ENCODE measurements at places on chromosomes 2 and 18.

DNA sequence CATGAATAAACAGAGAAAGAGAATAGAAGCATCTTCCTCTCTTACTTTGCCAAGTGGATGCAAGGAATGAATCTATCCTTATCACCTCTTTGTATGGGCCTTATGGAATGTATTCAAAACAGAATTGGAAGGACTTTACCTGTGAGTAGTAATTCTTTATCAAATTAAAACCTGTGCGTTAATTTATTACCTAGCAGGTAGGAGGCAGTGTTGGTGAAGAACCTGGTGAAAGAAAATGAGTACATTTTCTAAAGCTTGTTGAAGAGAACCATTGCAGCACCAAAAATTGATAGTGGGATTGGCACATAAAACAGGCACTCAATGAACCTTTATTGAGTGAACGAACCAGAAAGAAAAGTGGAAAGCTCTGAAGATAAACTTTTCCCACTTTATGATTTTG, 1302.1 kb upstream of the CELF4 start:
- DNase-seq = no peak

GRCh38 chr18:75211002-75211621, 515 bp downstream of the TSHZ1 start:
- no peak for DNase-seq

- no peak for DNase-seq
These were observed 128.0 kb upstream of the MSH6 start for GRCh38 chr2:47654790-47655562.

- DNase-seq = no peak
These were observed 133.9 kb downstream of the OSR1 start for GRCh38 chr2:19224486-19224885.

DNA sequence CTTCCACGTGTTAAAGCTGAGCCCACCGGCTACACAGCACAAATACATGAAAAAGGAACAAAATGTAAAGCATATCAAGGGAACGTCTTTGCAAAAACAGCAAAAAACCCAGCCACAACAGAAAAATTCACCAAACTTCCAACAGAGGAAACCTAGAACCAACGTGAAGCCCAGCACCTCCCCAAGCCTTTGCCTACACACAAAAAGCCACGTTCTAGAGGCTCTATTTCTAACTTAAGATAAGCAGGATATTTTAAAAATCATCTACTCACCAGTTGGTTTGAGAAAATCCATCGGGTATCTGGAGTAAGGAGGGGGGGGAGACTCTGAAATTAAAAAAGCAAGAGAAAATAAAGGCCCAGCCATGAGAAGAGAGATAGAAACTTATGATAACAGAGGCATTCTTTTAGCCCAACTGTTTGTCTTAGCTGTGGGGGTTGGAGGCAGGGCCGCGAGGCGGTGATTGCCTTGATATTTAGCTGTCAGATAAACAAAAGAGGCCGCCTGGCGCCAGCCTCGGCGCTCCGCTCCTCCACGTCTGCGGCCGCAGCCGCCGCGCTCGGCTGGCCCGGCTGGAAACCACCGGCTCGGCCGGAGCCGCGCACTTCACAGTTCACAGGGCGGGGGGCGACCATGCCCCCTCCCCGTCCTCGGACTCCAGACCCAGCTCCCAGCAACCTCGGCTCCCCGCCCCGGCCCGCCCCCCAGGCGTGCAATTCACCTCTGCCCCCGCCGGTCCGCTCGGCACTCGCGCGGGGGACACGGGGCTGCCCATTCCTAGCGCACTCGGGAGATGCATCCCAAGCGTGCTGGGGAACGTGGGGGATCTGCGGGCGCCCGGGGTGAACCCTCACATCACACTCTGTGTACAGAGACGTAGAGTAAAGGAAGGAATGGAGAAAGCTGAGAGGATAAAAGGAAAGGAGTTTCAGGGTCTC, 2.4 kb downstream of the SMAD7 start:
- no peak for DNase-seq

- DNase-seq = no peak
These were observed 8.1 kb downstream of the TEX44 start for GRCh38 chr2:231600619-231601355.

GRCh38 chr2:109151519-109151918, 22.5 kb downstream of the SH3RF3 start:
- no peak for DNase-seq

DNA sequence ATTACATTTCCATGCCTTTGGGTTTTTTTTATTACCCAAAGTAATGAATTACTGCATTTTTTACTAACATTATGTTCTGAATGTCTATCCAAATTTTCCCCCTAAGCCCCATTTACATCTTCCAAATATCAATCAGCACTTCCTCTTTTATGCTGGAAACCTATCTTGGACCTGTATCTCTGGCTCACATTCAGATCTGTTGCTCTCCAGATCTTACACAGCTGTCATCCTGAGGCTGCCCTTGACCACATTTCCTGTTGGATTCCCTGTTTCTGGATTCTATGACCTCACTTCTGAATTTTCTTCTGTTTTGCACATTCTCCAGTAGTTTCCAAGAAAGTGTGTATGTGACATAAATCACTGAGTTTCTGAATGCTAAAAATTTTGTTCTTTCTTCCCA, 146.7 kb downstream of the PDE1A start:
- DNase-seq = no peak

- no peak for DNase-seq
These were observed 852.1 kb downstream of the CNTNAP5 start for GRCh38 chr2:124877141-124877577.

DNA sequence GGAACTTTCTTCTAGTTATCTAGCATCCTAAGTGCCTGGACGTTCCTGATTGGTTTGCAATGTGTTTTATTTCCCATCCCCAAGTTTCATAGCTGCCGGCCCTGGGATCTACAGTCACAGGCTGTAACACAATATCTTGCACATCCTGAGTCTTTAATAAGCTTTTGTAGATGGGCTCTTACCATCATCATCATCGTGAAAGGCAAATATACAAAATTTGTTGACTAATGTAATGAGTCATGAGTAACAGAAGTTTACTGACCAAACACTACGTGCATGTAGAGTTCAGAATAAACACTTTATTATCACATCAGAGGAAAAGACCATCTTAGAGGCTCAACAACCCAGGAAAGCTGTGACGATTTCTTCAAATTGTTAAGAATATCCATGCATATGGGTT, 8.1 kb upstream of the TYMS start:
- DNase-seq = no peak
